ENCODE measurements at places on chromosomes 6 and 20. TPM values are rescaled to one million over a fixed set of nuclear protein-coding genes. Genes with fewer than 3 reads are reported as not detected.

GRCh38 chr6:160430203-160430602 lies 82.0 kb downstream of the SLC22A3 start:
- H3K4me1 ChIP-seq = peaks cover 50% of the 10 kb centered on the region
- no peaks in the 10 kb centered on the region for H3K27me3 ChIP-seq
- H3K4me3 ChIP-seq = no peak overlapping the region
- DNase-seq = peak; percentile 31
- H3K27ac ChIP-seq = peak overlapping the region; percentile 81
- H3K36me3 ChIP-seq = no peaks in the 10 kb centered on the region

Gene FBXO30
- total RNA-seq = 47.1 TPM

GRCh38 chr20:54648421-54649142 lies 173.2 kb downstream of the DOK5 start:
- no peaks in the 10 kb centered on the region for H3K4me1 ChIP-seq
- H3K4me3 ChIP-seq = no peak overlapping the region
- H3K27ac ChIP-seq = no peak overlapping the region
- H3K27me3 ChIP-seq = no peaks in the 10 kb centered on the region
- H3K36me3 ChIP-seq = no peaks in the 10 kb centered on the region

DNA sequence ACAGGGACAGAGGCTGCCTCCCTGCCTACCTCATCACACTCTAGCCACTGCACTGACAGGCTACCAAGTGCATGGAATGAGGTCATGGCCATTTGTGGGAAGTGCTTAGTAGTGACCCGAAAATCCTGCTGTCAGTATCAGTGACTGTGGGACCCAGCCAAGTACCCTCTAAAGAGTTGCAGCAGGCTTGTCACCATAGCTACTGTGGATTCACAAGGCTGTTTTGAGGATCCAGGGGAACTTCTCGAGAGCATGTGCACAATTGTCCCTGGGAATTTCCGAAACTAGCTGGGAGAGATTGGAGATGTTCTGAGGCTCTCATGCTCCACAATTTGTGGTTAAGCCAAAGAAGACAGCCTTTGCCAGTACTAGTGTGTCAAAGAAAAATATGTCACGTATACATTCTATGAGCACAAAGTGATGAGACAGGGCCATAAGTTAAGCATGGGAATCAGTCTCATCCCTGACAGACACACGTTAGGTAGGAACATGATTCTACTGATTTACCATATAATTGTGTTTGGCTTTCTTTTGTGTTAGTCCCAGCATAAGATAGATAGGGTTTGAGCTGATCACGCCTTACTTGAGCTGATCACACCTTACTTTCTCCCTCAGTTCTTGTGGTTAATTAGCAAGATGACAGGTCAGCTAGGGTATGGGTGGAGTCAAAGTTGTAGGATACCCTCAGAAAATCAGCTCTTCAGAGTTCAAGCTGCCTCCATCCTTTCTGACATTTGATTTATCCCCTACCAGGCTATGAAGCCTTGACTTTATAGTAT lies 42.6 kb upstream of the TMEM170B start:
- H3K4me1 ChIP-seq = peaks cover 17% of the 10 kb centered on the region
- H3K36me3 ChIP-seq = no peaks in the 10 kb centered on the region
- DNase-seq = no peak
- H3K27me3 ChIP-seq = no peaks in the 10 kb centered on the region
- no peak overlapping the region for H3K27ac ChIP-seq

- no peak overlapping the region for H3K27ac ChIP-seq
- peaks cover 14% of the 10 kb centered on the region for H3K4me1 ChIP-seq
- H3K36me3 ChIP-seq = peaks cover 68% of the 10 kb centered on the region
- no peak for DNase-seq
These were observed 143.1 kb downstream of the DTNBP1 start for GRCh38 chr6:15519681-15520080.

GRCh38 chr20:48131581-48131980 lies 346.3 kb upstream of the SULF2 start:
- H3K4me1 ChIP-seq = peaks cover 40% of the 10 kb centered on the region
- no peaks in the 10 kb centered on the region for H3K27me3 ChIP-seq
- DNase-seq = no peak

- peaks cover 11% of the 10 kb centered on the region for H3K4me1 ChIP-seq
- no peak overlapping the region for H3K4me3 ChIP-seq
- no peaks in the 10 kb centered on the region for H3K27me3 ChIP-seq
- DNase-seq = no peak
- H3K36me3 ChIP-seq = no peaks in the 10 kb centered on the region
These were observed 255.4 kb downstream of the GMPR start for GRCh38 chr6:16493802-16494201.

DNA sequence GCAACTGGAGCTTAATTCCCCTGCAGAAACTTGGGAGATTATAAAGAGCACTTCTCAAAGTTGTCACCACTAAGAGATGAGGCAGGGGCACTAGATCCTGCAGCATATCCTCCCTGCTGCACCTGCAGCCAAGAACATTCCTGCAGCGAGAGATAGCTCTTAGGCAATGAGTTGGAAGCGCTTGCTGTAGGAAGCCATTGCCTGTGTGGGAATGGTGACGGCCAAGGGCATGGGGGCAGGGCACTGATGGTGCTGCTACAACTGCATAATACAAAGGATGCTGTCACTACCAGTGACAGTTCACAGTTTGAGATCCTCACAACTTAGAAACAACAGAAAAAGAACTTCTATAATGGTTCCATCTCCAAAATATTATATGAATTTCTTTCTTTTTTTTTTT lies 89.9 kb downstream of the CDS2 start:
- no peak overlapping the region for H3K4me3 ChIP-seq
- no peaks in the 10 kb centered on the region for H3K27me3 ChIP-seq
- DNase-seq = peak; percentile 60
- peaks cover 34% of the 10 kb centered on the region for H3K36me3 ChIP-seq
- H3K27ac ChIP-seq = no peak overlapping the region
- peaks cover 10% of the 10 kb centered on the region for H3K4me1 ChIP-seq

- H3K4me1 ChIP-seq = peaks cover 33% of the 10 kb centered on the region
- DNase-seq = peak; percentile 99
- H3K27ac ChIP-seq = peak within 1 kb of the TSS; percentile 94
These were observed at the start of gene TBX18 for GRCh38 chr6:84764332-84765049. Gene TBX18, minus strand, starts transcription at chr6:84764598. Its CDS starts 417 bp downstream, at chr6:84764181.

- peak; percentile 99 for DNase-seq
- no peaks in the 10 kb centered on the region for H3K36me3 ChIP-seq
- peak overlapping the region; percentile 92 for H3K27ac ChIP-seq
- H3K4me1 ChIP-seq = peaks cover 47% of the 10 kb centered on the region
These were observed 94.5 kb upstream of the PTPN1 start for GRCh38 chr20:50415516-50416268.

Gene RNF182
- 0.50 TPM for total RNA-seq

Gene ARFRP1
- 44.4 TPM for total RNA-seq

- peaks cover 17% of the 10 kb centered on the region for H3K4me1 ChIP-seq
- peak overlapping the region; percentile 71 for H3K27ac ChIP-seq
- DNase-seq = no peak
These were observed 24.9 kb upstream of the FUCA2 start for GRCh38 chr6:143536461-143536865.

Gene CALHM6
- not detected for total RNA-seq

GRCh38 chr20:21028436-21028835 lies 77.7 kb downstream of the LINC00237 start:
- H3K27ac ChIP-seq = no peak overlapping the region
- no peaks in the 10 kb centered on the region for H3K4me1 ChIP-seq
- H3K36me3 ChIP-seq = no peaks in the 10 kb centered on the region
- DNase-seq = no peak
- H3K27me3 ChIP-seq = no peaks in the 10 kb centered on the region
- H3K4me3 ChIP-seq = no peak overlapping the region

GRCh38 chr6:56932910-56933477 lies 21.9 kb upstream of the BEND6 start:
- no peak overlapping the region for H3K27ac ChIP-seq
- no peaks in the 10 kb centered on the region for H3K36me3 ChIP-seq
- H3K27me3 ChIP-seq = no peaks in the 10 kb centered on the region
- no peak overlapping the region for H3K4me3 ChIP-seq

DNA sequence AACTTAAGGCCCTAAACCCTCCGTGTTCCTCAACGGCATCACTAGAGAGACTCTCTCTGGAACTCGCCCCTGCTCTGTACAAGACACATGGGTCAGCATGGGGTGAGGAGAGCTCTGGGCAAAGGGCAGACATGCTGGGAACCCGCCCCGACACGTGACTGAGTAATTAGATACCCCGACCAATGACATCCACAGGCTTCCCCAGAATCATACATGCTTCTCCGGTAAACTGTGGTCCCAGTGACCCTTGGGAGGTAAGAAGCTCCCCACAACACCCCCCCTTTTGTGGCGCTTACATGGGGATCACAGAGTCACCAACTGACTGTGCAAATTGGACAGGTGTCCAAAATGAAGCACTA lies 31.7 kb upstream of the RPS6KA2 start:
- H3K27me3 ChIP-seq = no peaks in the 10 kb centered on the region
- no peak overlapping the region for H3K27ac ChIP-seq
- no peaks in the 10 kb centered on the region for H3K36me3 ChIP-seq
- H3K4me1 ChIP-seq = no peaks in the 10 kb centered on the region
- no peak for DNase-seq

GRCh38 chr20:33884633-33885032 lies 73.5 kb downstream of the CHMP4B start:
- no peak for DNase-seq
- H3K36me3 ChIP-seq = no peaks in the 10 kb centered on the region
- H3K27ac ChIP-seq = no peak overlapping the region

Gene TBX18
- 17.4 TPM for total RNA-seq

Gene HNF4A
- total RNA-seq = not detected

- H3K4me1 ChIP-seq = peaks cover 12% of the 10 kb centered on the region
- H3K27me3 ChIP-seq = peaks cover 64% of the 10 kb centered on the region
- H3K27ac ChIP-seq = no peak overlapping the region
- peak overlapping the region; percentile 46 for H3K4me3 ChIP-seq
These were observed 13.1 kb upstream of the DEK start for GRCh38 chr6:18277237-18278006.

Gene VSX1
- total RNA-seq = not detected
